ENCODE measurements at places on chromosomes 3 and 15. TPM values are rescaled to one million over a fixed set of nuclear protein-coding genes. Genes with fewer than 3 reads are reported as not detected.

DNA sequence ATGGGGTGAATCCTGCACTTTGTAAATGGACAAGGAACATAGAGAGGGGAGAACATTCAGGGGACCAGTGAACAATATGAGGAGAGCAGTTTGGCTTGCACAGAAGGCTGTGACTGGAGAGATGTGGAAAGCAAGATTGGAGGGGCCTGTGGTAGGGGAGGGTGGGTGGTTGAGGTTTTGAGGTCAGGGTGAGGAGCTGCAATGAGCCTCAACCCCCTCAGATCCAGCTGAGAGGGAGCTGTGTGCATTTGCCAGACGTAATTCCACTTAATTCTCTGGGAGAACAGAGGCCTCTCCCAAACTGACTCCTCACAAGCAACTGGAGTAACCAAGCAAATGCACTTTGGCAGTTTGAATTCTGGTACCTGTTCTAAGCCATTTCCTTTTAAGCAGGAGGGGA, 253.1 kb upstream of the TRIM42 start:
- DNase-seq = no peak

- DNase-seq = no peak
These were observed 1.7 kb downstream of the TM4SF19 start for GRCh38 chr3:196336319-196337145.

- DNase-seq = no peak
These were observed 789.5 kb upstream of the CFAP20DC start for GRCh38 chr3:59839283-59839682.

DNA sequence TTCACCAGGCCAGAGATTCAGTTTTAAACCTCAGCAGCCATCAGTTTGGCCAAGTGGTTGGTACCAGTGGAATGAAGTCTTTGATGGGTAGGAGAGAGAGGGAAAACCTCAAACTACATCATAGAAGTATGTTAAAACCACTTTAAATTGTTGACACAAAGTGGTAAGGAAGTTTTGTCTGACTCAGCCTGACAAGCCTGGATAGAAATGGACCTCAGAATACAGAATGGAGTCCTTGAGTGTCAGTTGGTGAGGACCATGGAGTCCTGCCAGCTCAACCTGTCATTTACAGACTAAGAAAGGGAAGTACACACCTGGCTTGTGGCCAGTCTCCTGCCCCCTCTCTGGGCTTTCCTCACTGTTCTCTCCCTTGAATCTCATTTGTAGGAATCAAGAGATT, 12.1 kb downstream of the EAF1 start:
- DNase-seq = no peak

DNA sequence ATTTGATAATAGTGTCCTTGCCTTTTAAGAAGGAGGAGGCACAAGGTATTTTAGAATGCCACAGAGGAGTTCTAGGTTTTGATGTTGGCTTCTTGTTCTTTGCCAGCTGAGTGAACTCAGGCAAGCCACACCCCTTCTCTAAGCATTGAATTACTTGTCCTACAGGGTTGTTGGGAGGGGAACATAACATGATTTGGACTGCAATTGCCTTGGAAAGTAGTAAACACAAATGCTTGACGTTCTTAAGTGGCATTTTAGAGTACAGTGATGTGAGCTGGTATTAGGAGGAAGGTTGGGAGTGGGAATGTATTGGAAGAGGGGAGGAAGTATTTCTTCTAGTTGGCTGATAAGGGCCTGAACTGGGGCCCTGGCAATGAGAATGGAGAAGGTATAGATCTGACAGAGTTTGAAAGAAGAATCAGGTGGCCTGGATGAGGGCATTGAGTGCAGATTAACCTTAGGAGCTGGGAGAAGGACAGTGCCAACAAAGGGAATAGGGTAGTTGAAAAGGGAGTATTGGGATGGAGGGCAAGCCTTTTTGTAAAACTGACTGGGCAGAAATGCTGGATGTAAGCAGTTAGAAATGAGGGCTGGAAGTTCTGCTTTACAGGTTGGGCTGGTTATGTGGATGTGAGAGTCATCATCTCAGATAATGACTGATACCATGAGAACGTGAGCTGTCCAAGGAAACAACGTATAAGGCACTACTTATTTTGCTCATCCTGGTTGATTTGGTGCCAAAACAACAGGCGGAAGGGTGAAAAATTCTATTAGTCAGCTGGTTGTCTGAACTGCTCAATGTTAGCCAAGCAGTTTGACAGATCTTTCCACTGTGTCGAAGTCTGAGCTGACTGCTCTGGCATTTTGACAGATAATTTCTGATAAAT, 16.7 kb downstream of the KAT2B start:
- DNase-seq = no peak

DNA sequence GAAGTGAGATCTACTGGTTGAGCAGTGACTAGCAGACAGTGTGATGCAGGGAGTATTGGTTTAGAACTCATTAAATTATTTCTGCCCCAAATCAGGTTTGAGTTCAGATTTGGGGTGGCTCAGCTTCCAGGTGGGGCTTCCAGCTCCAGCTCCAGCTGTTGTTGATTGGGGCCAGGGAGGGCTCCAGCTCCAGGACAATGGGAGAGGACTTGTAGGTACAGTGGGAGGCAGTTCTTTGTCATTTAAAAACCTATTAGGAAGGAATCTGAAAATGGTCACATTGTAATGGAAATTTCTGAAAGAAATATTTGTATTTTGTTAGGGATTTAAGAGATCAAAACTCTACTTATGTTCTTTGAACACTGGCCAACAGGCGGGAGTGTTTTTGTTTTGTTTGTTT, 97.0 kb downstream of the FNDC3B start:
- no peak for DNase-seq

DNA sequence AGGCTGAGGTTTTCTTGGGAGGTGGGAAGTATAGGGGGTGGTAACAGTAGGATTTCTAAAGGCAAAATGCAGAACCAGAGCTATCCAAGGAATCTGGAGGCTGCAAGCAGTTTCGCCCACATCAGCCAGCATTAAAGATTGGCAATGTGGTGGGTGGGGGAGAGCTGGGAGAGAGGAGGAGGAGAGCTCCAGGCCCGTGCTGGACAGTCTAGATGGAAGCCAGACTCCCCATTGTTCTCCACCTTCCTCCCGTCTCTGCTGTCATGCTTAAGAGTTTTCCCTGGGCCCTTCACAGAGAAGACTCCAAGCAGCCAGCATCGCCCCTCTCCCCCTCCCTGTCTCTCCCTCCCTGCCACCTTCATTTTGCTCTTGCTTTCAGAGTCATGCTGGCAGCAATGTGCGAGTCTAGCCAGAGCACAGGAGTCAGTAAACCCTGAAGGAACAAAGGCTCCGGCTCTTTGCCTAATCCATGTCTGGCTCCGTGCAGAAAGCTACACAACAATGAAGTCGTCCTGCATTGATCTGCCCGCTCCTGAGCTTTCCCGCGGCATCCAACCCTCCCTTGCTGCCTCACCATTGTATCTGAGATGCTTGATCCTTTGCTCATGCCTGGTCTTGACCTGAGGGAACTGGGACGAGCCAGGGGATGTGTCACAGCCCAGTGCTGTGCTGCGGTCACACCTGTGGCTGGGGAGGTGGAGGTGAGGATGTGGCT, 282.9 kb downstream of the NTRK3 start:
- DNase-seq = no peak

DNA sequence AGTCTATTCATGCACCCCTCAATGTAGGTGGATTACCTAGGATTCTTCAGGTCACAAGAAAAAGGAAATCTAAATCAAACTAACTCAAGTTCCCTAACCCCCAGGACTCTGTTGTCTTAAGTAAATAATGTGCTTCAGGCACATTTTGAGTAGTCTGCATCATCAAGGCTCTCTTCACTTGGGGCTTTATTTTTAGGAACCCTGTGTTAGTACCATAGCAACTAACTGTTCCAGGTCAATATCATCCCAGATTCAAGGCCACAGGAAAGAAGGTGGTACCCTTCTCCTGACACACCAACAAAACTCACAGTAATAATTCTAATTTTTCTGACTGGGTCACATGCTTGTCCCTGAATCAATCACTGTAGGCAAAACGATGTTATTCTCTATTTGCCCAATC, 218.1 kb downstream of the MAGI1 start:
- no peak for DNase-seq

DNA sequence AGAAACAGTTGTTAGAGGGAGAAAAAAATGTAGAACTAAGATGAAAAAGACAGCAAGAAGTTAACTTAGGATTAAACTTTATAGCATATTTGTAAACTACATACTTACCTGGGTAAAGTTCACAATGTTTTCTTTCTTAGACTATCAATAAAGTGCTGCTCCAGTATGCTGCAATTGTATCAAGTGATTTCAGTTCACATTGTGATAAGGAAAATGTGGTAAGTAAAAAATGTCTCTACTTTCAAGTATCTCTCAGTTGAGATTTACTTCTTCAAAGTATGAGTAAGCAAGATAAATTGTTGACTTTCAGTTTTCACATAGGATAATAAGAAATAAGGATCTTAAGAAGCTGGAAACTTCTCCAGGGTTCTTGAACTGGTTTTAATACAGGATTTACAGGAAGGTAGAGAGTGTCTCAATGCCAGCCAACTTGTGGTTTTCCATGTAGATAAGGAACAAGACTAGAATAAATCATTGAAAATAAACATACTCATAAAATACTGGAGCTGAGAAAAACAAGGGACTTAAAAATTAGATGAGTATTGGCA, 528.8 kb downstream of the UNC13C start:
- no peak for DNase-seq

- DNase-seq = no peak
These were observed 1.6 kb downstream of the GRIP2 start for GRCh38 chr3:14538451-14539088.

DNA sequence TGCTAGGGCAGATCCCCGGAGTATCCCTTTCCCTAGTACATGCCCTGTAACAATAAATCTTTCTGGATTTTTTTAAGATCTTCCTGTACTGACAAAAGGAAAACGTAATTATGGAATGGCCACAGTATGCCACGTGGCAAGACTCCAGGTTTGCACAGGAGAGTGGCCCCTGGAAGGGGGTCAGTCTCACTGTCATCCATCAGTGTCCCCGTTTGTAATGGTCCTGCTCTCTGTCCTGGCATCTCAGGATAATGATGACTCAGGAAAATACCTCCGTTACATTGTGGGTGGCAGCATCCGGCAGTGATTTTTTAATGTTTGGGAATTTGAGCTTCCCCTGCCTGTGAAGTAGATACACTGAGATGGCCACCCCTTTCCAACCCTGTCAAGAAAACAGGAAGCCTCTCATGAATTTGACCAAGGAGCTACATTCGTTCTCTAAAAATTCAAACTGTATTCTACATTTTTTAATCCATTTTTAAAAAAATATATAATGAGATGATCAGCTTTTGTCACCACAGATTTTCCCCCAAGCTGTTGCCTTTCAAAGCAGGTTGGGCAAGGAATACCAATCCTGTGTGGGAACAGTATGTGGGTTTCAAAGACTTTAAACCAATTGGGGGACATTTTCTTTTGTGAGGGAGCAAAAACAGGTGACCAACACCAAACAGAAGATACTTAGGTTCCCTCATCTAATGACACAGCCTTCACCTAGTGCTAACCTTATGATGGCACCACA, 110.4 kb downstream of the C3orf70 start:
- no peak for DNase-seq

DNA sequence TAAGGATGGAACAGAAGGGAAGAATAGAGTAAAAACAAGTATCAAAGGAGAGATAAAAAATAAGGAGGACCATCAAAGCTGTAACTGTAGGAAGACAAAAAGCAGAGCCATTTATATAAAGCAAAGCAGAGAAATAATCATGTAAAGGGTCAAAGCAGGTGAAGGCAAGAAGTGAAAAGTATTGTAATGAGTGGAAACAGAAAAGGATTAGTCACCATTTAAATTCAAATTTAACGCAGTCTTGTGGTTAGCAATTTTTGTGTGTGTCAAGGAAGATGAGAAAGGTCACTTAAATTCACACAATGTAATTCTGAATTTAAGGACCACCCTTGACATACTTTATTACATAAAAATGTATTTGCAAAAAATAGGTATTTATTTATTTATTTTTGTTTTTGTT, 567.8 kb downstream of the ROBO1 start:
- no peak for DNase-seq

DNA sequence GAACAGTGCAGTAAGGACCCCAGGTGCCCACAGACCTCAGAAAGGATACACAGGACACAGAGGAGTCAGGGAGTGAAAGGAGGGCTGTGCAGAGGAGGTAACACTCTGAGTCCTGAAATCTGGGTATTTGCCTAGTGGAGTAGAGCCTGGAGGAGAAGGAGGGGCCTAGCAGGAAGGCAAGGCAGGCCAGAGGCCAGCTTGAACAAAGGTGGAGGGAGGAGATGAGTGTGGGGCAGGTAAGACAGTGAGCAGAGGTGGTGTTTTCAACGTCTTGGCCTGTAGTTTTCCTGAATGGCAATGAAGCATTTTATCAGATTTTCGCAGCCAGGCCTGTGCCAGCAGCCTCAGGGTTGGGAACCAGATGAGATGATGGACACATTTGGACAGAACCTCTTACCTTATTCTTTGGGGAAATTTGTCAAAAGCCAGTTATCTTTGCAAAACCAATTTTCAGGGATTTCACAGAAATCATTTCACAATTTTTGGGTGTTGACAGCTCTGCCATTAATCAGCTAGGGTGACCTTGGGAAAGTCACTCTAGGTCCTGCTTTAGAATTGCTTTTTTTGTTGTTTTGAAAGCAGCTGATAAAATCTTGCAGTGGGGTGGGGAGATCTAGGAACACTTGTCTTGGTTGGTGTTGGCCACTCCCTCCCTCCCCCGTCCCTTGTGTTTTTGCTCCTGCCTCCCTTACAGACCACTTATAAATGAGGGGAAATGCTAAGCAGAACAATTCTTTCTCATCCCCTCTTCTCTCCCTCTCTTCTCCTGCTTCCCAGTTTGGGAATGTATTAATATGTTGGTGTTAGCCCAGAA, 38.4 kb downstream of the SPSB4 start:
- no peak for DNase-seq

DNA sequence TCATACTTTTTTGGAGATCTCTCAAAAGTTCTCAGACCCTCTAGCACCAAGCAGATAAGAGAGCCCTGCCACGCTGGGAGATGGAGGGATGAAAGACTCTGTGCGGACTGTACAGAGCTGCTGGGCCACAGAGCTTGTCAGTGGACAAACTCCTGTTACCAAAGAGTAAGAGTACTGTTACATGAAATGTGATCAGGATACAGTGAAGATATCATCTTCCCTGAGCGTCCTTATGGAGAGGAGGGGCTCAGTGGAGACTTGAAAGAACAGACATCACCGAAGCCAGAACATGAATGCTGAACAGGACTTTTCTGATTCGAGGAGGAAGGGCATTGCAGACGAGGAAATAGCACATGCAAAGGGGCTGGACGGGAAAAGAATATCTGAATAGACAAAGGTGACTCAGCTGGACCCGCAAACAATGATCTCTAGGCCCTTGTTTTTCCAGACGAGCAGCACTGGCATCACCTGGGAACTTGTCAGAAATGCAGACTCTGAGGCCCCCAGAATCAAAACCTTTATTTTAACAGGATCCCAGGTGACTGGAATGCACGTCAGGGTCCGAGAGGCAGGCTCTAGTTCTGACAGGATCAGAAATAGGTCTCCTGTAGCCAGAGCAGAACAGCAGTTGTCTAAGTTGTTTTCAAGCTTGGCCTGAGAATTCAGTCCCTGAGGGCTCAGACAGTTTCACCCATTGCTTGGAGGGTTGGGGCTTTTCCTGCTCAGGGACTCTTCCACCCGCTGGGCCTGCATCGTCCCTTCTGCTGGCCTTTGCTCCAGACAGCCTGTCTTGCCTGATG, 277.9 kb downstream of the RPLP1 start:
- DNase-seq = no peak

Gene ZNF660
- polyA plus RNA-seq = 15.7 TPM

Gene PDE8A
- polyA plus RNA-seq = 47.8 TPM

Gene NOX5
- polyA plus RNA-seq = 1.3 TPM

Gene GOLGA6D
- polyA plus RNA-seq = 0.21 TPM

Gene XYLB
- polyA plus RNA-seq = 6.6 TPM

Gene SKIL
- 64.7 TPM for polyA plus RNA-seq

Gene SLC24A1
- 20.9 TPM for polyA plus RNA-seq

Gene DPPA4
- 12.3 TPM for polyA plus RNA-seq

Gene PPP1R14D
- 0.93 TPM for polyA plus RNA-seq

Gene SLC24A5
- polyA plus RNA-seq = not detected

Gene CAND2
- polyA plus RNA-seq = 7.1 TPM
